ENCODE measurements at places on chromosomes 1 and 21. TPM values are rescaled to one million over a fixed set of nuclear protein-coding genes. Genes with fewer than 3 reads are reported as not detected.
A peak's percentile ranks its signal among the peaks of the same experiment; 100 is the strongest.

DNA sequence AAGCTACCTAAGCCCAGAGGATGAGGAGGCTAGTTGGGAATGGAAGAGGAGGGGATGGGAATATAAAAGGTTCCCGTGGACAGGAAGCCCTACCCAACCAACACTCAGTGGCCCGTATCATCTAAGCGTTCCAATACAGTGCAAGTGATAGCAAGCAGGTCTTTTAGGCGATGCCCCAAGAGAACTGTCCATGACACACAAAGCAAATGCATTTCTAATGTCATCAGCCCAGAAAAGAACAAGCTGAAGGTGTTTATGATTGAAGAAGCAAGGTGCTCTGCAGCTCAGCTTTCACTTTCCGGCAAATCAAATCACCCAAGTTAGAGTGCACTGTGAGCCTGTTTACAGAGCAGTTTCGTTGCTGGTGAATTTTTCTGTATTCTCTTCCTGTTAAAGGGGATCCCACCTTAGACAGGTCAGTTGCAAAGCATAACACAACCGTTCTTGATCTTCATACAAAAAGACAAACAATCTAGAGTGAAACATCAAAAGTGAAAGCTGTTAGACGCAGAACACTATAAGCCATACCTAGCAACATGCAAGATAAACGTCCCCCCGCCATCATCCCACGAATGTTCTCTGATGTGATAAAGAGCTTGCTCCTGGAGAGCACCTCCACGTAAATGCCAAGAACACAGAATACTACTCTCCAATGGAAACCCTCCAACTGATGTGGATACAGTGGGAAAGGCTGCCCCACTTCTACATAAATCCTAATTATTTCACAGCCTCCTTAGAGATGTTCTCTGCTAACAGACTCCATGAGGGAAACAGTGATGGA is 54.0 kb downstream of the PGBD5 start:
- no peak overlapping the region for H3K27ac ChIP-seq
- H3K4me3 ChIP-seq = no peak overlapping the region
- DNase-seq = no peak
- no peaks in the 10 kb centered on the region for H3K27me3 ChIP-seq

Gene ZNF695
- 3.5 TPM for total RNA-seq

- no peaks in the 10 kb centered on the region for H3K27me3 ChIP-seq
- no peak for DNase-seq
- H3K27ac ChIP-seq = no peak overlapping the region
- no peaks in the 10 kb centered on the region for H3K4me1 ChIP-seq
These were observed 6.0 kb downstream of the DYNLT5 start for GRCh38 chr1:66758241-66758755.

DNA sequence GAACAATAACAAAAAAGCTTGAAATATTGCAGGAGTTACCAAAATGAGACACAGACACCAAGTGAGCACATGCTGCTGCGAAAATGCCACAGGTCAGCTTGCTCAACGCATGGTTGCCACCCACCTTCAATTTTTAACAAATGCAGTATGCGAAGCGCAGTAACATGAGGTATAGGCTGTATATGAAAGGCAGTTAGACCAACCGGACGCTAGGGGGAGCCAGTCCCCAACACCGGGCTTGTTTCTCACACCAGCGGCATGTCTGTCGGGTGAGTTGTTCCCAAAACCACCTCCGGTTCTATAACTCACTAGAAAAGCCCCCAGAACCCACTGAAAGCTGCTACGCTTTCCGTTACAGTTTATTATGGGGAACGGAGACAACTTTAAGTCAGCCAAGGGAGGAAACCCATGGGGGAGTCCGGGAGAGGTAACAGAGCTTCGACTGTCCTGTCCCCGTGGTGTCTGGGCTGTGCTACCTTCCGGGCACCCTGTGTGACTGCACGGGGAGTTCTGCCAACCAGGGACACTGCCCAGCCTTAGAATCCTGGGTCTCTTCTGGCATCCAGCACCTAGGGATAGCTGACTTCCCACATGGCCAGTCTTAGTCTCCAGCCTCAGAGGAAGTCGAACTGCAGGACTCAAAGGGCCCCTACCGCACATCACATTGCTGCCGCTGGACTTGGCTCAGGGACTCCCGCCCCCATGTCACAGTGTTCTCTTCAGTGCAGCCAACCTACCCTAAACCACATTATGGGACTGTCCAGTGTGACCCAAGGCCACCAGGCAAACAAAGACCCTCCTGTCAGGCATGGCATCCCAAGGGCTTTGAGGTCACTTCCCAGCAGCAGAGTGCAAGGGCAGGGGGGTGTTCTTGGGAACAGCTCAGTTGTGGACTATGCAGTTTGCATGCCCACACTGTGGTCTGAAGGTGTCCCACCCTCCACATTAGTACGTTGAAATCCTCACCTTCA is 14.0 kb downstream of the RNF187 start:
- no peak overlapping the region for H3K27ac ChIP-seq
- peak; percentile 81 for DNase-seq
- H3K4me3 ChIP-seq = no peak overlapping the region
- no peaks in the 10 kb centered on the region for H3K36me3 ChIP-seq
- H3K27me3 ChIP-seq = no peaks in the 10 kb centered on the region
- H3K4me1 ChIP-seq = no peaks in the 10 kb centered on the region
